Hindlimb muscle (tissue), 1 donor: ENCODE measurements at places on chromosomes 7 and 10. TPM values are rescaled to one million over a fixed set of nuclear protein-coding genes. Genes with fewer than 3 reads are reported as not detected.

PRTFDC1 gene
- 10.1 TPM for polyA plus RNA-seq

HMX3 gene
- not detected for polyA plus RNA-seq

FXYD4 gene
- polyA plus RNA-seq, result 1.1 TPM

TET1 gene
- 10.8 TPM for polyA plus RNA-seq

CPED1 gene
- polyA plus RNA-seq, result 8.2 TPM

UPK3BL2 gene
- polyA plus RNA-seq, result 18.4 TPM

GRIFIN gene
- polyA plus RNA-seq, result not detected

KLF6 gene
- polyA plus RNA-seq, result 110 TPM

WDFY4 gene
- polyA plus RNA-seq, result 3.9 TPM

COL17A1 gene
- polyA plus RNA-seq, result 1.3 TPM

HECTD2 gene
- polyA plus RNA-seq, result 14.1 TPM

HACD1 gene
- polyA plus RNA-seq, result 137 TPM

NKX1-2 gene
- polyA plus RNA-seq, result not detected

PTPRZ1 gene
- polyA plus RNA-seq, result 2.6 TPM

MARVELD1 gene
- 41.0 TPM for polyA plus RNA-seq

OR2A7 gene
- 1.1 TPM for polyA plus RNA-seq

MALSU1 gene
- 95.2 TPM for polyA plus RNA-seq

FKBP6 gene
- polyA plus RNA-seq, result 0.12 TPM

PLEKHS1 gene
- polyA plus RNA-seq, result 0.10 TPM

LRGUK gene
- 1.3 TPM for polyA plus RNA-seq

ADCYAP1R1 gene
- polyA plus RNA-seq, result 10.5 TPM

FGFR2 gene
- polyA plus RNA-seq, result 3.6 TPM

CCDC71L gene
- polyA plus RNA-seq, result 4.6 TPM

PON3 gene
- 5.6 TPM for polyA plus RNA-seq

AIFM2 gene
- 3.5 TPM for polyA plus RNA-seq

POLR2J2 gene
- polyA plus RNA-seq, result 6.7 TPM
